Stimulated activated CD8-positive, alpha-beta memory T cell treated with anti-CD3 and anti-CD28 coated beads, Interleukin-15, amount 100 ng/mL, for 24 hours (primary cell): ENCODE measurements at places on chromosomes 4 and X.

DNA sequence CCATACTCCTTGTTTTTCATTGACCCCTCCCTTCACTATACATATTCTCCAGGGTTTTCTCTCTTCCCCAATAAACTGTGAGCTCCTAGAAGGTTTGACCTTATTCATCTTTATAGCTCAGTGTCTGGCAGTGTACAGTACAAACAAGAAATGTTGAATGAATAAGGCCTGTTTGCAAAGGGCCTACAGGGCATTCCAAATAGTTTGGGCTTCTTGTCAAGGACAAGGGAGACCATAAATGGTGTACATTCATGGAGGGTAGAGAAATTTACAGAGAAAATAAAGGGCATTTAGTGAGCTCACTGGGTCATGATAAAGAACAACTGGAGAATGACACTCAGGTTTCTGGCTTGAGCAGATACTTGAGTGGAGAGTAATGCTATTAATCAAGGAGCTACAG is 47.5 kb upstream of the EIF1AX start:
- no peak for DNase-seq

- DNase-seq: no peak
Measured at GRCh38 chrX:63466690-63467089, 115.6 kb upstream of the SPIN4 start.

GRCh38 chr4:57074744-57075143 is 35.4 kb downstream of the IGFBP7 start:
- DNase-seq: no peak

- DNase-seq: no peak
Measured at GRCh38 chrX:95860127-95860526, 824.5 kb upstream of the DIAPH2 start.

DNA sequence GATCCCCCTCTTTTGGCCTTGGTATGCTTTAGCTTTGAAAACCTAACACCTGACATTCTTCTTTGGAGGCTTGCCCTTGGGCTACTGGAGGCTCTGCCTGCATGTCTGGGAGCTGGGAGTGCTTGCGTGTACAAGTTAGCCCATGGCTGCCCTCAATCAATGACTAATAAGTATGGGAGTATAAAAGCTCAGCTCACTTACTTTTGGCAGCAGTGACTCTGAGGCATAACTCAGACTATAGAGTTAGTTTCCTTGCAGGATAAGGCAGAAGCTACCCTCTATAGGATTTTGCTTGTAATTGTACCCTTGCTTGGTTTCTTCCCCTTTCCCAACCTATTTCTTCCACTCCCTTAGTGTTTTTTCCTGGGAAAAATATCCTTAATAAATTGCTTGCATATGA is 247.9 kb downstream of the PPP1R2C start:
- no peak for DNase-seq

DNA sequence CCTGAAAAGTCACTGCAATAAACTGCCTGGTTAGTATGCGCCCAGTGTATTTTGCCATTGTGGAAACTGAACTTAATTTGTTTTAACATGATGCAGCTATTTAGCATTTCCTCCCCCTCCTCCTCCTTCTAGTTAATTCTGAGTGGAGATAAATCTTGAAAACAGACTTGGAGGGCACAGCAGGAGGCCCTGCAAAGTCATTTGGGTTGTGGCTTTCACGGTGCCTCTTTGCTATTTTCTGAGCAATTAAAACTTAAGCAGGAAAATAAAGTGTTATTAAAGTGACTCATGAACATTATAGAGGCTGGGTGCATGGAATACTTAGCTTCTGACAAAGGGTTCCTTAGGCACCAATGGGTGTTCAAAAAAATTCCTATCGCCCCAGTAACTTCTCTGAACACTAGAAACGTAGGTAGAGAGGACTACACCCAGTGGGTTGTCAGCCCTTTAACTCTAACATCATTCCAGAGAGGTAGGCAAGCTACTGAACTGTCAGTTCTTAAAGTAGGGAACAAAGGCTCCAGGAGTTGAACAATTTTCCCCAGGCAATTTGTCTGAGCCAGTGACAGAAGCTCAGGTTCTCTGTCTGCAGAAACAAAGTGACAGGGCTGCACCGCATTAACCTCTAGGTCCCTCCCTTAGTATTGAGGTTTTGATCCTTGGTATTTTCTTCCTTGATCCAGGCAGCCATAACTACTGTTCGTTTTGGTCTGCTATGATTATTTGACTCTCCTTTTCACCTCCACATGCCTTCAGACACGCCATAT is 158.3 kb upstream of the KIT start:
- DNase-seq: no peak

DNA sequence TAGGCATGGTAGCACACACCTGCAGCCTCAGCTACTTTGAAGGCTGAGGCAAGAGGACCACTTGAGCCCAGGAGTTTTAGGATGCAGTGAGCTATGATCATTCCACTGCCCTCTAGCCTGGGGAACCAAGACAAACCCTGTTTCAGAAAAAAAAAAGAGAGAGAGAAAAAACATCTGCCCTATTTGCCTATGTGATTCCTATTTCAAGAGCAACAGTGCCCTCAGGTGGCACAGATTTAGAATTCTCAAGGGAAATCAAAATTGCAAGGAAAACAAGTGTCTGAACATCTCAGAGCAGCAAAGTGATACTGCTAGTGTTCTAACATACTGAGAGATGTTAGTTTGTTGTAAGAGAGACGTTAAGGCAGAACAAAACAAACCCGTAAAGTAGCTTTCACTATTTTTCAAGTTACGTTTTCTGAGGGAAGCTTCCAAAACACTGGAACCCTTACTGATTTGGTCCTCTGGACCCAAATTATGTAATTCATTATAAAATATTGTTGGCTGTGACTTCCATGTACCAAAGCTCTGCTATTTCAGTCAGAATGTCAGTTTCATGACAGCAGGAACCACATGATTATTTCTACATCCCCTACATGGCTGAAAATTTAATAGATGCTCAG is 7.9 kb downstream of the BDH2 start:
- DNase-seq: no peak

DNA sequence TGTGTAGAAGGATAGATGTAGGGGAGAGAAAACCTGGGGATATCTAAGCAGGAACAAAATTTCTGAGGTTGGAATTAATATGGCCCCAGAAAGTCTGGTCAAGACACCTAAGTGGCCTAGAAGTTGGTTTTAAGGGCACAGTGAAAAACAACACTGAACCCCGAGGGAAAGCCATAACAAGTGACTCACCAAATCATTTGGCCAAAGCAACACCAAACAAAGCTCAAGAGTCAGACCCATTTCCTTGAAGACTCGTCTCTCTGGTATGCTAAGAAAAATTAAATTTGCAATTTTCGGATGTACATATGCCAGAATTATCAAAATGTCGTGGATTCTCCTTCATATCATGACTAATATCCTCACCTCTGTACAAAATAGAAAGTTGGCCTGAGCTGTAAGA is 162.9 kb downstream of the SMIM20 start:
- DNase-seq: no peak

GRCh38 chr4:62262676-62263075 is 1062.5 kb downstream of the ADGRL3 start:
- no peak for DNase-seq

DNA sequence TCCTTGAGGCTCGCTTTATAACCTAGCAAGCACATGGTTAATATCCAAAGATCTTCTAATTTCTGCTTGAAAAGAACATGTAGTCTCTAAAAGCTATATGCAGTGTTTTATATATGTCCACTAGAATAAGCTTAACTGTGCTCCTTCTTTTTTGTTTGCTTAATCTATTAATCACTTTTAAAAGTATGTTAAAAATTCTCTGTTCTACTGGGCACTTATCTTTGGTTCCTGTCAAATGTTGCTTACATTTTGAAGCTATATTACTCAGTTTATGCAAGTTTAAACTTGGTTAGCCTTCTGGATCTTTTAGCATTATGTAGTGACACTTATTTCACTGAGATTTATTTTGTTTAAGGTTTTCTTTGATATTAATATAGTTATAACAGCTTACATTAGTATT is 32.5 kb downstream of the MAOA start:
- no peak for DNase-seq

DNA sequence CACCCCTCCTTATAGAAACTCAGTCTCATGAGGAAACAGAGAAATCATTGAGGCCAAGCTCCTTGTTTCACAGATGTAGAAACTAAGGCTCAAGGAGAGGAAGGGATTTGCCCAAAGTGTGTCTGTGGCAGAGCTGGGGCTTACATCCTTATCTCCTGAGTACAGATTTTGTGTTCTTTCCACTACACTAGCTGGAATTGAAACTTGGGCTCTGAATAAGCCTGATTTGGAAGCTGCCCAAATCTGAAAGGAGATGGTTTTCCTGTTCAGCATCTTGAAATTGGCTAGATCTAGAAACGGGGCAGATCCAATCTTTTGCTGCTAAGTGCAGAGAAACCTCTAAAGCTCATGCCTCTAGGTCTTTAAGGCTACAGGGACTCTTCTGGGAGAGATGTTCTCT is 24.3 kb downstream of the AWAT2 start:
- DNase-seq: no peak

DNA sequence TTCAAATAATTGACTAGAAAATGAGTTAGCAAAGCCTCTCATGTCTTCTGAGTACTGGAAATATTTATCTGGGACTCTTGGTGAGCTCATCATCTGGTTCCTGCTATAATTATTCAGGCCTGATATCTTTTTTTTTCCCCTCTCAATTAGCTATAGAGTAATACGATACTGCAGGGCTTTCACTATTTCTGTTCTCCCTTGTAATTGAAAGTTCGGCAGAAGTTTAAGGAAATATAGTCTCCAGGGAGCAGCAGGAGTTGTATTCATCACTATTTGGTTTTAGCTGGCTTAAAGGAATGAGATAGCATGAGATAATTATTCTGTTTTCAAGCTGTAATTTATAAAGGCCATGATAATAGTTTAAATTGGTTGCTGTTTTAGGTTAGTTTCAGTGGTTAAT is 378.6 kb upstream of the EPHA5 start:
- no peak for DNase-seq

DNA sequence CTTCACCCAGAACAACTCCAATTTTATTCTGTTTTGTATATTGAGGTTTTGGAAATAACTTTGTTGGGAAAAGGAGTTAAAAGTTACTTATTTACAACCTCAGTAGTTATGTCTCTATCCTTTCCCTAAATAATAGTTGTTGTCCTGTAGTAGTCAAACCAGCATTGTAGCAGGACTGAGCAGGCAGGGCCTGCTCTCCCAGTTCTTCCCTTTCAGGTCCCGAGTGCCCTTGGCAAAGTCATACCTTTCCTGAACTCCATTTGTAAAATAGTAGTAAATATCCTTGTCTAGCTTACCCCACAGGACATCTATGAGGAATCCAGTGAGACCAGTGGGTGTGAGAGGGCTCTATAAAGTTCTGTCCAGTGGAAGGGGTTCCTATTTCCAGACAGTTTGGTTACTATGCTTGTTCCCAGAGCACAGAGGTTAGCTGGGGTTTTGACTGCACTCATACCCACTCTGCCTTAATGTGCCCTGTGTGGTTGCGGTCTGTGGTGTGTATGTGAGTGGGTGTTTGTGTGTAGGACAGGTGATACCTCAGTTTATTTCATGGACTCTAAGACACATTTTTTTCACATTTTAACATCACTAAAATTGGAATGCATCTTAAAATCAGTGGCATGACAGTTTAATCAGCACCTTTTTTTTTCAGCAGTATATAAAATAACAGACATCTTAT is 136.3 kb downstream of the AMMECR1 start:
- DNase-seq: no peak

- DNase-seq: no peak
Measured at GRCh38 chr4:171007618-171008390, 805.4 kb upstream of the GALNTL6 start.

DNA sequence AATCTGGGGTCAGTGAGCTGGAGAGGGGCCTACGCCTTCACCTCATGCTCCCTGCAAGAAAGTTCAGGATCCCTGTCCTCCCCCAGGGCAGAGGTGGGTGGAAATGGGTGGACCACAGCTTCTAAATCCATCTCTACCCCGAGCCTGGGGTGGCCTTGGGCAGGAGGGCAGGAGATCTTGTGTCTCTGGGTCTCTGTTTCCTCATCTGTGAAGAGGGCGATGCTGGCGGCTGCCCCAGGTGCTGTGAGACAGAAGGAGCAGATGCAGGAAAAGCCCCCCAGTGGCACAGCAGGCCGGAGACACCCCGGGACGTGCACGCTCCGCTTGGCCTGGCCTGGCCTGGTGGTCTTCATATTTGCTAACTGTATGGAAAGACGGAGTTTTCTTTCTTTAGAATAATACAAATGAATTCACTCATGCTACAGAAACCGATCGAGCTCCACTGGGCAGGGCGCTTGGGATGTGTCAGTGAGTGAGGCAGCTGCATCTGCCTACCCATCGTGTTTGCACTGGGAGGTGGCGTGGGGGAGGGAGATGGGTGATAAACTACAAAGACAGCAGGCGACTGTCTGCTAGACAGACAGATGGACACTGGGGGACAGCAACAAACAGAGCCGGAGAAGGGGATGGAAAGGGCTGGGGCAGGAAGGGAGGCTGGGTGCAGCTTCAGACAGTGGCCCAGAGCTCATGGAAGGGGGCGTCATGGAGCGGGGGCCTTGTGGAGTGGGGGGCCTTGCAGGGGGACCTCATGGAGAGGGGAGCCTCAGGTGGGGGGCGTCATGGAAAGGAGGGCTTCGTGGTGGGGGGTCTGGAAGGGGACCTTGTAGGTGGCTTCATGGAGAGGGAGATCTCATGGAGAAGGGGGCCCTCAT is 136.2 kb downstream of the CPZ start:
- no peak for DNase-seq

DNA sequence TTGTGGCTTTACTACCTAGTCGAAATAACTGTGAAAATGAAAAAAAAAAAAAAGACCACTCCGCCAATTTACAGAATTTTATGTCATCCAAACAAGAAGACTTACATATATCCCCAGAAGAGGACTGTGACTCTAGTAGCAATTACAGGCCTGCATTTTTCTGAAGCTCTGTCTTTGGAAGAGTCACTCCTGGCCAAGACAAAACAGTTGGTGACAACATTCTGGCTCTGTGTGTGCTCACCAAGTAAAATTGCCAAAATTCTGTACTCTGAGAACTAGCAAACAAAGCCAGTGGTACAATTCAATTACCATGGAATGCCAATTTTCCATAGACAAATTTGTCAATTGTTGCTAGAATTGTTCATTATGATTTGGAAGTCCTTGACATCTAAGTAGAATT is 311.1 kb downstream of the PDGFC start:
- no peak for DNase-seq

- DNase-seq: no peak
Measured at GRCh38 chr4:178941975-178942374, 1499.7 kb upstream of the AGA start.

DNA sequence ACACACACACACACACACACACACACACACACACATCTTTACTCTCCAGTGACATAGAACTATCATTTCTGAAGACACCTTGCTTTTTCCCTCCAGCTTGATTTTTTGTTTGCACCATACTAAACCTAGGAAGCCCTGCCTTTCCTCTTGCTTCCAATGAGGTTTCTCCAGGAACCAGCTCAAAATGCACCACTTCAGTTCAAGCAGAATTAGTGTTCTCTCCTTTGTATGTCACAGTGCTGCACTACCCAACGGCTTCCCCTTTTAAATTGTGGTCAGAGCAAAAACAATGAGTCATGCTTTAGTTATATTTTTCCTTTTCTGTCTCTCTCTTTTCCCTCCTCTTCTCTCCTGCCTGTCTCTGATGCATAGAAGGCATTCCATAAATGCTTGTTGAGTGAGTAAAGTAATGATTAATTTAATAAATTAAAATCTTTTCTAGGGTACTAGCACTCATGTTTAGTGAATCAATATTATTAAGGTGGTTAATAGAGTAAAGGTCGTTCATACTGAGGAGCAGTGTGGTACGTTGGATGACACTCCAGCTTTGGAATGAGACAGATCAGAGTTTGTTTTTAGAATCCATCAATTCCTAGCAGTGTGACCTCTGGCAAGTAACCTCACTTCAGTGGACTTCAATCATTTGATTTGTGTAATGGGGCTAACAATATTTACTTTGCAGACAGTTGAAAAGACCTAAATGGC is 5.9 kb downstream of the RTL3 start:
- DNase-seq: no peak
